Activated T-cell treated with anti-CD3 and anti-CD28 coated beads, Interleukin-2, amount 50 U/mL, for 72 hours (primary cell): ENCODE measurements at places on chromosomes 12 and 14.

GRCh38 chr12:50220363-50220995 is 53.3 kb upstream of the CERS5 start:
- peak; percentile 76 for DNase-seq

DNA sequence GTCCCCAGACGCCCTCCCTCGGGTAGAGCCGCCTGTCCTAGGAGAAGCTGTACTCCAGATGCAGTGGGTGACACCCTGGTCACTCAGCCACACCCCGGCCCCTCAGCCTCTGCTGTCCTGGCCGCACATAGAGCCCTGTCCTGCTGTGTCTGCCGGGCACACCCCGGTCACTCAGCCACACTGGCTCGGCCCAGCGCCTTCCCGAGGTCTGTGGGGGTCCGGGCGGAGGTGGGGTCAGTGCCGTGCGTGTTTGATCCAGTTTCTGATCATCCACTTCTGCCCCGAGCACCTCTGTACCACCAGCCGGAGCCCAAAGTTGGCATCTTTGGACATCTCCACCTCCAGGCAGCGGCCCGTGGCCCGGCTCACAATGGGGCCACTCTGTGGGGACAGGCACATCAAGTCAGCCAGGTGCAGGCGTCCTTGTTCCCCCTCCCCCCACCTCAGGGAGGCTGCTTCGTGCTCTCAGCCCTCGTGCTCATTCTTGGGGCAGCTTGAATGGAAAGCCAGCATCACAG is 52.7 kb downstream of the NOC4L start:
- DNase-seq: no peak

DNA sequence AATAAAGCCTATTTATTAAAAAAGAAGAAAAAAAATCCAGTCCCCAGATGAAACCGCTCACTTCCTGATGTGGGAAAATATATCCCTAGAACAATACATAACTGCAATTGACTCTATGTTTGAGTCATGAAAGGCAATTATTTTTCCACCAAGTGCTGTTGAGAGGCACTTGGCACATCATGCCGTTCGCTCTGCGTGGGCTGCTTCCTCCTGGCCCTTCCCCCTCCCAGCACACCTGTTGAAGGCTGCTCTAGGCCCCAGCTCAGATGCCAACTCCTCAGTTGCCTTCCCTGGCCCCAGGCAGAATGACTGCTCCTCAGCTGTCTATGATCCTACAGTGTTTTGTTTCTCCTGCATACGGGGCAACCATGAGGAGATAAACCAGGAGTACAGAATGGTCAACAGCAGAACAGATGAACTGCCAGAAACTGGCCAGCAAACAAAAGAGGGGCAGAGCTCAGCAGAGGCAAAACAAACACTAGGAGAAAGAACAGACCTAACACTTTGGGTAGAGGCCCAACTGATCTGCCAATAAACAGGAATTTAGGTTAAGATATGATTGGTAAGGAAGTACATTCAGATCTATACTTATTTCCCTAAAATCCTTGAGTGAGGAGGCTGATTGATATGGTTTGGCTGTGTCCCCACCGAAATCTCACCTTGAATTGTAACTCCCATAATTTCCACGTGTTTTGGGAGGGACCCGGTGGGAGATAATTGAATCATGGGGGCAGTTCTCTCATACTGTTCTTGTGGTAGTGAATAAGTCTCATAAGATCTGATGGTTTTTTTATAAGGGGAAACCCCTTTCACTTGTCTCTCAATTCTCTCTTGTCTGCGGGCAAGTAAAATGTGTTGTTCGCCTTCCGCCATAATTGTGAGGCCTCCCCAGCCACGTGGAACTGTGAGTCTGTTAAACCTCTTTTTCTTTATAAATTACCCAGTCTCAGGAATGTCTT is 58.6 kb downstream of the SLC38A1 start:
- DNase-seq: peak; percentile 70

- no peak for DNase-seq
Observed at GRCh38 chr14:96486705-96487104, 15.5 kb upstream of the PAPOLA start.

DNA sequence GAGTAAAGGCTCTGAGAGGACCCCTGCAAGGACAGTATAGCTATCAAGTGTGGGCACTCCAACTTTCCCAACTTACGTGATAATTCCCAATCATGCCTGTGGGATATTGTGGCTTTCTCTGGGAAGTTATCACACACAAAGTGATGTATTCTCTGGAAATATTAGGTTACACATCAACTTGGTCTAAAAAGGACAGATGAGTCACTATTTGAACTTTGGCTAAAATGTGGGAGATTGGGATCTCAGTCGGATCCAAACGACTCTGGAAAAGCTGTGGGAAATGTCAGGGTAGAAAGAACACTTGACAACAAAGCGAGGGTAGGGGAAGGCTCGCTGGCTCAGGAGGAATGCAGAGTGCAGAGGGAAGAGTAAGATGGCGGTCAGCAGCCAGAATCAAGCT is 1048.9 kb downstream of the BCL11B start:
- no peak for DNase-seq

DNA sequence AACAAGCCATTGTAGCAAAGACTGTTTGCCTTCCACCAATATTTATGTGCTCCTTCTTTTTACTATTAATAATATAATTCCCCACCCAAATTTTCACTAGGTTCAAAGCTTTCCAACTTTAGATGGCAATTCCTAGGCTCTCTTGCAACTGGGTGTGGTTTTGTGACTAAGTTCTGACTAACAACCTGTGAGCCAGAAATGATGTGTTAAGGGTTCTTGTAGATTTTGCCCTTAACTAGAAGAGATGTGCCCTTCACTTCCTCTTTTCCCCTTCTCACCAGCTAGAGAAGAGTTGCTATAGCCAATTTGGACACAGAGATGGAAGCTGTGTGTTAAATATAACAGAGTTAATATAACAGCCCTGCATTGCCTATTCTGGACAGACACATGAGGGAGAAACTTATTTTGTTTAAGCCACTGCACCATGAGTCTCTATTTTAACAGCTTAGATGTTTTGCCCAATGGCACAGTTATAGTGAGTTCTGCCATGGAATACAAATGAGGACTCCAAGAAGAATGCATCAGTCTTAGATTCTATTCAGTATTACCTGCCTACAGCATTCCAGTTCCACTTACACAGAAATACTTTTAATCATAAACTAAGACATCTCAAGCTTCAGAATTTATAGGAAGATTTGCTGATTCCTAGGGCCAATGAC is 216.2 kb downstream of the DUSP6 start:
- DNase-seq: peak; percentile 6

DNA sequence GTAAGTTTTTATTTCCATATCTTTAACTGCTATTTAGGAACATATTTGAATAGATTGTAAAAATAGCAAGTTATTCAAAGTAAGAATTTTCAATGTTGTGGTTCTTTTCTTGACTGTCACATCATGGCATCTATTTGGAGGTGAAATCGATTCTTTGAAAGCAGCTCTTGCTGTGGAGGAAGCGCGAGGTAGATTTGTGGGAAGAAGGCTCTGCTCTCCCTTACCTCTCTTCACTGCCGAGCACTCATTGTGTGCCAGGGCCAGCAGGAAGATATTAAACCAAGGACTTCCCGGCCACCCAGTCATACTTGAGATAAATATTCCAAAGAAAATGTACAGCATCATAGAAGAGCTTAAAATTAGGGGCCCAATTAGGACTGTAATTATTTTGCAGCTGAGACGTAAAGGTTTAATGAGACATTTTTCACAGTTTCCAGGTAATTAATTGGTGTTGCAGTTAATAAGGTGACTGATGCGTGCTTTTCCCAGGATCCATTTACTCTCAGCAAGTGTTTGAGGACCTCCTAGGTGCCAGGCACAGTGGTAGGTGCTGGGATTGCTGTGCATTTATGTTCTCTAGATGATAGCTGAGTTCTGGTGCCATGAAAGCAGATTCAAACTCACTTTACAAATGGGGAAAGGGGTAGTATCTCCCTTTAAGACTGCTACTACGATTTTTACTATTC is 89.2 kb upstream of the DYNC1H1 start:
- no peak for DNase-seq

GRCh38 chr14:90560558-90560957 is 163.7 kb downstream of the CALM1 start:
- no peak for DNase-seq

- DNase-seq: no peak
Observed at GRCh38 chr12:992647-993046, 1.6 kb downstream of the ERC1 start.

DNA sequence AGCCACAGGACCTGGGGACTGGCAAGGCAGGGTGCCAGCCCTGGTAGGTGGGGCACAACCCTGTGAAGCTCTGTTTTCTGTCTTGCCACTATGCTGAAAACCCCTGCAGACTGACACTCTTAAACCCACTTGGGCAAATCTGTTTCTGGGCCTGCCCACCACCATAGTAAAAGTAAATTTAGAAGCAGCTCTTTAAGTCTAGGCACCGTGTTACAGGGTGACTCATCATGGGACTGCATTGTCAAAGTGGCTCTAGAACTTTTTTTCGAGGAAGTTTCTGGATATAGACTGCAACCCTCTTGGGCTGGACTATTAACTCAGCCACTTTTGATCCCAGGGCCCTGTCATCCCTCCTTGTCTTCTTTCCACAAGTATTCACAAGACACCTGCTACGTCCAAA is 7.7 kb downstream of the TUNAR start:
- DNase-seq: no peak

DNA sequence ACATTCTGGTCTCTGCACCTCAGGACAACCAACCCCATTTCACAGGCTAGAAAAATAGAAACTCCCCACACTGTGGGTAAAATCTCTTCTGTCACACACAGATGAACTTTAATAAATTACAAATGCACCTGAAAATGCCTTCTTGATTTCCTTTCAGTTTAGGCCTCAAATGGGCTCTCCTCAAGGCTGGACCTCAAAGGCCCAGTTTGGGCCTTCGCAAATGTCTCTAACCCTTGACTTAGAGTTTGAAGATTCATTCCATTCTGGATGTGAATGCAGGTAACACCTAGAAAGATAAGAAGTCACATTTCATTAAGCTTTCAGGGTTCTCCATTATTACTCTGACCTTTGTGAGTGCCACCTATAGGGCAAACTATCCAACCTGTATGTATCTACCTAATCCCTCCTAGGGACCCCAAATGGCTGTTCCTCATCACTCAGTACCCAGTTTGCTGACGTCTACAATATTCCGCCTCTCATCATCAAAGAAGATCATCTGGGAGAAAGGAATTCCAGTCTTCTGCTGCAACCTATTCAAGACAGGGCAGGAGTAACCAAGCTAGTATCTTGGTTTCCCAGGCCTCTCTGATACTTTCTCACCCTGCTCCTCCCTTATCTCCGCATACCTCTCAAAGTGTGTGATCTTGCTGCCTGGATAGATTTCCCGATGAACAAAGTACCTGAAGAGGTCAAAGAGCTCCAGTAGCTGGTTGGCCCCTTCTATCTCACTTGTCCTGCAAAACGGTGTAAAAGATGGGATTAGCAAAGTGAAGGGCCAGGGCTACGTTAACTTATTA is 776 bp upstream of the CHMP4A start:
- no peak for DNase-seq

GRCh38 chr14:105479431-105480158 is 5.0 kb downstream of the CRIP2 start:
- no peak for DNase-seq

GRCh38 chr12:44748950-44749468 is 127.1 kb downstream of the NELL2 start:
- DNase-seq: no peak

DNA sequence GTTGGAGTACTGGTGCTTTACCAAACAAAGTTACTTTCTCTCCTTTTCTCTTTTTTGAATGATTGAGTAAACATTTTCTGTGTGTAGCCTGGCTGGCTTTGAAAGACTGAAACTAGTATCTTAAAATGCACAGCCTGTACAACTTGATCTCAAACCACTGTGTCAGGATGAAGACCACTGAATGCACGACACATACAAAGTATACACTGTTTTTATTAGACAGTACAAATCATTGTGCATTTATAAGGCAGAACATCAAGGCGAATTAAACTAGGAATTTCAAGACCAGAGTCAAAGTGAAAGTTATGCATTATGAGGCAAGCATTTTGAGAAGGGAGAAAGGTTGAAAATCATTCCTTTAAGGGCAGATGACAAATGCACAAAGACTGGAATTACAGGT is 59.0 kb downstream of the PIWIL1 start:
- DNase-seq: no peak

DNA sequence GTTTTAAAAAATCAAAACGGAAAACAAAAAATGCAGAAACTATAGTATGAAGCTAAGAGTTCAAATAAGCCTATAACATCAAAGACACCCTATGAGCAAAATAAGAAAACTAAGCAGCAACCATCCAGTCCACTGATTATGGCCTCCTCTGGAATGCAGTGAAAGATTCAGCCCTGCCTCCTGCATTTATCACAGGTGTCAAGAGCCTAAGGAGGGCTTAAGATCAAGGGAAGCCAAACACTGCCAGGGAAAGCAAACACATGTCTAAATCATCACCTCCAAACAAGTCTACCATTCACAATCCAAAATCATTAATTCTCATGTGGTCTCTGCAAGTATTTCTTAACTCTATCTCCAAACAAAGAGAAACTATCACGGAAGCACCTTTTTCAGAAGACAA is 28.4 kb downstream of the SARNP start:
- no peak for DNase-seq
